ENCODE measurements at places on chromosomes 5 and 9.

- DNase-seq, result no peak
These were observed 36.6 kb downstream of the CTNNA1 start for GRCh38 chr5:138789771-138790242.

- no peak for DNase-seq
These were observed 106.7 kb downstream of the OXCT1 start for GRCh38 chr5:41763574-41763973.

GRCh38 chr5:32710550-32711361 lies at the start of gene NPR3:
TSS of gene NPR3 (plus strand) at chr5:32711321. CDS start at chr5:32711777, 456 bp downstream.
- no peak for DNase-seq

- no peak for DNase-seq
These were observed 1.4 kb downstream of the PDE4D start for GRCh38 chr5:59891962-59892643.

DNA sequence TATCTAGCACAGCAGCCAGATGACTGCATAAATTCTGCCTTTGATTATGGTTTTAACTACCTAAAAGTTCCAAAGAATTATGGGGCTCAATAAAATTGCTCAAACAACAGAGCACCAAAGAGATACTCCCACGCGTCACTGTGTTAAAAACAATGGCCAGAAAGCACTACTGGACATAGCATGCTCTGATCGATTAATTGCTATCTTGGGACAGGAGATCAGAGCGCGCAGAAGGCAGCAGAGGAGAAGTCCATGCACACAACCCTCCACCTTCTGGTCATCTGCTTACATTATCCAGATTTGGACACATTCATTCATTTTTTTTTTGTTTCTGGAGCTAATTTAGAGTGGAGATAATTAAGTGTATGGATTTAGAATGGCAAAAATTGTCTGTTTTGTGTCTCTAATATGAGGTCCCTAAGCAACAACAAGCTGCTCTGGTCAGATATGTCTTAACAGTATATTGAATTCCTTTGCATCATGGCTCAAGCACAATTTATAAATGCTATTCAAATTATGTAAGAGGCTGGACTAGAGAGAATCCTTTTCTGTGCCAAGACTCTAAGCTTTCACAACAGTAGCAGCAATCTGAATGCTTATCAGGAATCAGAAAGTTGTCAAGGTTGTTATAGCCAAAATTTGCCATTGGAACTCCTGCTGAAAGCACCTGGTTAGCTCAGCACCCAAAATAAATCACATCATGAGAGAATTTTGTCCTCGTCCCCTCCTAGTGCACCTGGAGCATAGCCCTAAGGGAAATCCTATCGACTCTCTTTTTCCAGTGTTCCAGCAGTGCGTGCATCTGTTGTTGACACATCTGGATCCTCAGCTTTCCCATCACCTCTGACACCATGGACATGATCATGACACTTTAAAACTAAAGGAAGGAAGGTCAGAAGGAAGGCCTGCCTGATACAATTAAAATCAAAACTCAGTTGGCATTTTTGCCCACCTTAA lies 98.6 kb upstream of the HMHB1 start:
- no peak for DNase-seq

GRCh38 chr9:20512636-20513035 lies 109.7 kb downstream of the MLLT3 start:
- DNase-seq, result no peak

DNA sequence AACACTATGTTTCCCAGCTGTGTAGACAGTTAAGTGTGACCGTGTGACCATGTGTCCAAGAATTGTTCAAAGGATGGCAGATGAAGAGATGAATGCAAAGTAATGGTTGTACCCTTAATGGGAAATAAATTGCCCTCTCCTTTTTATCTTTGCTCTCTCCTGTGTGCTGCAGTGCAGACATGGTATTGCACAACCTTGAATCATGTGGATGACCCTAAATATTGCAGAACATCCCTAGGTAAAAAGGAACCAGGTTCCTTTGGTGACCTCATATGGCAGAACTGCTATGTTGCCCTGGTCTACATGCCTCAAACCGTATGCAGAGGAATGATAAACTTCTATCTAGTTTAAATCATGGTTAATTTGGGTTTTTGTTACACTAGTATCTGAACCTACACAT lies 81.7 kb upstream of the CTNND2 start:
- no peak for DNase-seq

- DNase-seq, result no peak
These were observed 93.0 kb downstream of the FANCC start for GRCh38 chr9:95224376-95225019.
